ENCODE measurements at places on chromosomes 5 and 9. TPM values are rescaled to one million over a fixed set of nuclear protein-coding genes. Genes with fewer than 3 reads are reported as not detected.

PCDHGB7 gene
- total RNA-seq, result 0.31 TPM

DNAI1 gene
- not detected for total RNA-seq

CDKN2B gene
- total RNA-seq, result 0.63 TPM

CHSY3 gene
- total RNA-seq, result 0.10 TPM

ARHGEF37 gene
- total RNA-seq, result not detected

Data from mononuclear cell (primary cell).